ENCODE measurements at places on chromosomes 11 and 22.
A peak's percentile ranks its signal among the peaks of the same experiment; 100 is the strongest.

DNA sequence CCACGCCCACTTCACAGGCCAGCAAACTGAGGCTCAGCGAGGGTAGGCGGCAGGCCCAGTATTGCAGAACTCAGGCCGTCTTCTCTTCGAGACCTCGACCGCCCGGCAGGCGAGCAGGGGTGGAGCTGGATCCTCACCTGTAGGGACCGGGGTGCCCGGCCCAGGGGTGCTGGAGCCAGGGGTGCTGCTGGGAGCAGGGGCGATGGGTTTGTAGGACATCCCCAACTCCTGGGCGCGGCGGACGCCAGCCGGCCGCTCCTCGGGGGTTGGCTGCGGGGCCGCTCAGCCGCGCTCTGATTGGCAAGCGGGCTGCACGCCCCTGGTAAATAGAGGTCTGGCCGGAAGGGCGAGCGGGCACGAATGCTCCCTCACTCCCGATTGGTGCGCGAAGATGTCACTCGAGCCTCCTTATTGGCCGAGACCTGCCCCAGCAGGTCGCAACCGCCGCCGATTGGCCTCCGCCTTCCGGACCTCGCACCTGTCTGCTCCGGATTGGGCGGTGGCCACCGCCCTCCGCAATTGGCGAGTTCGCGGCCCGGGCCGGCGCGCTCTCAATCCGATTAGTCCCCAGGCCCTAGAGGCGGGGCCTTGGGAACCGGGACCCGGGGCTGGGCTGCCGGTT is at the start of gene CDK2AP2:
Gene CDK2AP2 (minus strand): TSS at position 299 of the 622 bp plus-strand sequence. CDS start 80 bp downstream, at position 219.
- peak; percentile 90 for DNase-seq

GRCh38 chr11:61090982-61091372 is 11.3 kb upstream of the CD5 start:
- no peak for DNase-seq

GRCh38 chr11:132911186-132911585 is 621.1 kb downstream of the OPCML start:
- no peak for DNase-seq

DNA sequence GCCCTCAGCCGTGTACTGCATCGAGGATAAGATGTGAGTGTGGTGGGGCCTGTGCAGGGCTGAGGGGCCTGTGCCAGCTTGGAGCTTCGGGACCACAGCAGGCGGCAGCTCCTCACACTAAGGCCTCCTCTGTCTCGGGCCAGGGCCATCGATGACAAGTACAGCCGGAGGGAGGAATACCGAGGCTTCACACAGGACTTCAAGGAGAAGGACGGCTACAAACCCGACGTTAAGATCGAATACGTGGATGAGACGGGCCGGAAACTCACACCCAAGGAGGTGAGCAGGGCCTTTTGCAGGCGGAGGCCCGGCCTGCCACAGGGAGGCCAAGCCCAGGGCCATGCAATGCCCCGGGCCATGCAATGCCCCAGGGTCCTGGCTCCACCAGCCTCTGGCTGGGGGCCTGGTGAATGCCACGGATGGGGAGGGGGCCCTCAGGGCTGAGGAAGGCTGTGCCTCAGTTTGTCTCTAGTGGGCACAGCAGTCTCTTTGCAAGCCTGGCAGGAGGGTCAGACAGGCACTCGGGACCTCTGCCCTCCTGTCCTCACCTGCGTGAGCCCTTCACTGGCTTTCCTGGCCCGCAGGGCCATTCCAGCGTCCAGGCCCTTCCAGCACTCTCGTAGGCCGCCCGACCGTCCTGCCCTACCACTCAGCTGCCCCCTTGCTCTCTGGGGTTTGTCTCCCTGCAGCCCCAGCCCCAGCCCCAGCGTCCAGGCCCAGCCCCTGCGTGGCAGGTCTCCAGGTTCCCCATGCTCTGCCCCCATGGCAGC is 16.3 kb downstream of the SART1 start:
- no peak for DNase-seq
